Heart right ventricle (tissue), 16 donors: ENCODE measurements at places on chromosomes 1 and 21. TPM values are rescaled to one million over a fixed set of nuclear protein-coding genes. Genes with fewer than 3 reads are reported as not detected.

Gene ATP6V1G3
- not detected for total RNA-seq

Gene KMO
- 0.55 TPM for total RNA-seq

GRCh38 chr1:203219934-203220333 is 9.5 kb downstream of the CHIT1 start:
- DNase-seq = no peak

GRCh38 chr1:176450526-176450925 is 12.4 kb upstream of the PAPPA2 start:
- no peak for DNase-seq

GRCh38 chr1:160925652-160926244 is 28.9 kb downstream of the ITLN2 start:
- no peak for DNase-seq
